Brain pericyte (primary cell): ENCODE measurements at places on chromosomes 3 and 15.
A peak's percentile ranks its signal among the peaks of the same experiment; 100 is the strongest.

GRCh38 chr3:38345879-38346586 is 552 bp upstream of the XYLB start:
- no peak for DNase-seq

- DNase-seq, result no peak
Measured at GRCh38 chr3:110895054-110895453, 176.6 kb upstream of the NECTIN3 start.

DNA sequence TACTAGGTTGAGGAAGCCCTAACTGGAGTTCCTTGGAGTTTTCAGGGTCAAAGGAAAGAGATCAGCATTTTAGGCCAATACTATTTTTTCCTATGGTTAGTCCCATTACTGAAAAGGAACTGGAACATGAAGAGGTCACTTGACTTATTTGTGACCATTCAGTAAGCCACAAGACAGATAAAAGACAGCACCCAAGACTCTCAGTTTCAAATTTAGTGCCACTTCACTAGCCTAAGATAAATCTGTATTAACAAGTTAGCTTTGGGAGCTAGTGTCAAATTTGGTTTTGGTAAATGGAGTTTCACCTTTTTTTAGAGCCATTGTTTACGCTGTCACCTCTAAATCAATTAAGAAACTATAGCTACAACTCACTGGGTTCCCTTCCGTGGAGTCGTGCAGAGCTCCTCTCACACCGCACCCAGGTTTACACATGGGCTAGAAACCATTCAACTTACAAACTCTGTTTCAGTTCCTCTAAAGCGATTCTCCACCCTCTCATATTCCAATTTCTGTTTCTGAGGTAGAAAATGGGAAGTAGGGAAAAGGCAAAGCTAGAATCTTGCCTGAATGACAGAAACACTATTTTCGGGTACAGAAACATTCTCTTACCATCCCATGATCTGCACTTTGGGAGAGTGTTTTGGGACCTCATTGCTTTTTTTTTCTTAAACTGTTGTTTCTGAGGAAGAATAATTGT is 14.4 kb downstream of the CCDC32 start:
- no peak for DNase-seq

DNA sequence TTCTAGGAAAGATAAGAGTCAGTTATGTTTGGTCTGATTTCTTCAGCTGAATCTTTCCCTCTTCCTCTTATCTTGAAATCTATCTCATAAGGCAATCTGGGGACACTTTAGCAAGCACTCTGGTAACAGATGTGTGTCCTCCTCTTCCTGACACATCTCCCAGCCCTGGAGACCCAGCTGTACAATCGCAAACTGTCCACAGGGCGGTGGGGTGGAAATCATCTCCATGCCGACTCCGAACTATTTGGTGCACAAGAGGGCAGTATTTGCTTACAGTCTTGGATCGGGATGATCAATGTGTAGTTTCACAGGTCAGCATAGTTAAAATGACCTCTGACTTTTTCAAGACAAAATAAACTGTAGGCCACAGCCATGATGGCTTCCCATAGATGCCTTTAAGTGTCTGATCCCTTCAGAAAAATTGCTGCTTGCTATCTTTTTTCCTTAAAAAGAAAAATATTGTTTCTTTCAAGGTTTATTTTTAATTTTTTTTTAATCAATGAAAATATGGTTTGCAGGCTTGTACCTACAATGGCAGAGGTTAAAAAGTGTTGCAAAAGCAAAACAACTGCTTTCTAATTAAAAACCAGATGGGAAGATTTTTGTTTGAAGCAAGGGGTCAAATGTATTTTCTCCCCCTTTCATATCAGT is 17.7 kb downstream of the EEFSEC start:
- peak; percentile 41 for DNase-seq

DNA sequence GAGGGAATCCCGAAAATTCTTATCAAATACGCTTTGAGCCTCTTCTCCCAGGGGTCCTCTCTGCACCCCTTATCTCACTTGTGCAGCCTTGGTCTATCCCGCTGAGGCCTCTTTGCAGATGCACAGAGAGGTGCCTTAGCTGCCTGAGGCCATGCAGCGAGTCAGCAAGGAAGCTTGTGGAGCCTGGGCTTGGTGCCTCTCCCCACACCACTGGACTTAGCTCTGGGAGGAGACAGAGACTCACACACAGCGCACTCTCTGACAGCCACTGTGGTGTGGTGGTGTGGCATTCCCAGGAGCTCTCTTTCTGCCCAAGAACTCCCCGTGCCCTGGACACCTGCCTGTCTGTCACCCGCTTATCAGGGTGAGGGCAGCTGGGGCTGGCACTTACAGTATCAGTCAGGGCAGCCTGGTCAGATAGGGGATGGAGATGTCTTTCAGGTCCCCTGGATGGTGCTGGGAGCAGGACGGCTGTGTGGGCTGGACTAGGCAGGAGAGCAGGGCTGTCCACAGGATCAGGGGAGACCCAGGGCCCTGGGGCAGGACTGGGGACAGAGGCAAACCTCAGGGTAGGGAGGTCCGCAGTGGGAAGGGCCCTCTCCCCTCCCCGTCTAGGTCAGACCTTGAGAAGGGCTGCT is 10.2 kb upstream of the LINGO1 start:
- no peak for DNase-seq

DNA sequence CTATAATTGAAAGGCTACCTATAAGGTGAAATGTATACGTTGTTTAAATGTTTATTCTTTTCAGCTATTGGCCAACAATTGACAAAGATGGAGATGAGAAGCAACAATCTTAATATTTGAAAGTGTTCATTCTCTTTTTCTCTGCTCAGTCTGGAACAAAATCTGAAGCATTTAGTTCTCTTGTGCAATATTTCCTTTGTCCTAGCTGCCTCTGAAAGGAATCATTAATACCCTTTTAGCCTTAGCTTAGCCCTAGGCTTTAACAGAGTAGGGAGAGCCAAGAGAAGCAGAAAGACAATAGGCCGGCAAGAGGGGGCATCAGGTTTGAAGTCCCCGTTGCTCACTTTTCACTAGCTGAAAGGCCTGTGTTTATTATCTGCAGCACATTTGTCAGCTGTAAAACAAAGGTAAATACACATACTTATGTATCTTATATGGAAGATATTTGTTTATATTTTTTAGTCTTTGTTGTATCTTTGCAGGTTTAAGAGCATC is 422.5 kb upstream of the SEMA6D start:
- DNase-seq, result no peak

DNA sequence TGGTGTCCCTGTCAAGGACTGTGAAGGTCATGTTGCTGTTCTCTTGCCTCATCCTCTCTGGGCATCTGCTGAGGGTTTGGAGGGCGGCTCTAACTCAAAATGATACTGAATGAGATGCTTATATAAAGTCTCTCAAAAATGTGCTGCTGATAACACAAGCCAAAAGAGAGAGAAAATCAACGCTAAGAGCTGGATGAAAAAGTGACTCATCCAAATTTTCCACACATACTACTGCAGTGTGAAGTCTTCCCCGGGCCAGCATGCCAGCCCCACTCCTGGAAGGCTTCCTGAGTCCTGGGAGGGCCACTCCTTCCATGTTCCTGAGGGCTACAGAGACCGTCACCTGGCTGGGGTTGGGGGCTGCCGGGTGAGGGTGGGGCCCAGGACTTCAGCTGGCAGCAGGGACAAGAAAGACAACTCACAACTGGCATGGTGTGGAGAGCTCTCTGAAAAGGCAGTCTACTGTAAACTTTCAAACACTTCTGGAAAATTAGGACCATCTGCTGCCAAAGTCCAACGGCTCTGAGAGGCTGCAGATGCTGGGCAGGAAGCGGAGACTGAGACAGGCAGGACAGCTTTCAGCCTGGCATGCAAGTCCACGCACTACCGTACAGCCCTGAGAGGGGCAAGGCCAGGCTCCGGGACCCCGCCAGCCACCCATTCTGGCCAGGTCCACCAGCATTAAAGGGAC is 200.3 kb downstream of the ADAMTS17 start:
- DNase-seq, result no peak

DNA sequence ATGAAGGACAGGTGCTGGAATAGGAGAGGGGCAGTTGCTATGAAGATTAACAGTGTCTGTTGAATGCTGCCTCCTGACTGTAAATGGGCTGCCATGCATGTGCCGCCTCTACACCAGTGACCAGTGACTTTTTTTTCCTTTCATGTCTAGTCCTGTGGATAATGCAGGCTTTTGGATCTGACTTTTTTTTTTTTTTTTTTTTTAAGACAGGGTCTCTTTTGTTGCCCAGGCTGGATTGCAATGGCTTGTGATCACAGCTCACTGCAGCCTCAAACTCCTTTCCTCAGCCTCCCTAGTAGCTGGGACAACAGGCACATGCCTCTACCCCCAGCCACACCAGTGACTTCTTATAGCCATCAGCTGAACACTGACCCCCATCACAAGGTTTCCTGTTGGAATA is 41.2 kb upstream of the AGBL1 start:
- no peak for DNase-seq

DNA sequence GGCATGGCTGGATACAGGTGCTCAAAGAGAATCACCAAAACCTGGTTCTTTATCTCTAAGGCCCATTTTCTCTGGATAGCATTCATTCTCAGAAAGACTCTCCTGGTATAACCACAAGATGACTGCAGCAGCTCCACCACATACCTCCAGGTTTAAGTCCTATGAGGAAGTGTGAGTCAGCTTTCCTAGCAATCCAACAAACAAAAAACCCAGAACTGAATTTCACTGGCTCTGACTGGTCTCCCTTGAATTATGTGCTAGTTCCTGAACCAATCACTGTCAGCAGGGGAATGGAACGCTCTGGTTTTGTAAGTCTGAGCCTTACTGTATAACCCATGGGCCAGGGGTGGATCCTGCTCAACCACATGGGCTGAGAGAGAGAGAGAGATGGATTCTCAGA is 27.2 kb downstream of the MRPL46 start:
- no peak for DNase-seq

DNA sequence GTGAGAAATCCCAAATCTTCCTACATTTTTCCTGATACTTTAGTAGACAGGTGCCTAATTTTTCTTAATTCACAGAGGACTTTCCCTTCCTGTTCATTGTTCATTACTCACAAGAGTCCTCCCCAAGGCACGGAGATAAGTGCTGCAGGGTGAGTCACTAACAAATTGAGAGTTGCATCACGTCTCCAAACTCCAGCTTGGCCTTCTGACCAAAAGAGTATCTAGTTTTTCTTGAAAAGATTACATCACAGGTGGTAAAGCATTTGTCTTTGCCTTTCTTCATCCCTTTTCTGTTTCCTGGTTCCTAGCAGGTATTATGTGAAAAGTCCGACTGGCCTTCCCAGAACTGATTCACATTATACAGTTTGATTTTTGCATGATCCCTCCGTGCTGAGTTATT is 24.9 kb upstream of the RASGRP1 start:
- no peak for DNase-seq

GRCh38 chr3:54240-54639 is 142.3 kb upstream of the CHL1 start:
- DNase-seq, result no peak
